ENCODE measurements at places on chromosomes 4 and X.

GRCh38 chr4:83209419-83209818 lies 75.2 kb downstream of the COQ2 start:
- H3K36me3 ChIP-seq: no peaks in the 10 kb centered on the region
- H3K27ac ChIP-seq: no peak overlapping the region
- H3K4me1 ChIP-seq: no peaks in the 10 kb centered on the region

DNA sequence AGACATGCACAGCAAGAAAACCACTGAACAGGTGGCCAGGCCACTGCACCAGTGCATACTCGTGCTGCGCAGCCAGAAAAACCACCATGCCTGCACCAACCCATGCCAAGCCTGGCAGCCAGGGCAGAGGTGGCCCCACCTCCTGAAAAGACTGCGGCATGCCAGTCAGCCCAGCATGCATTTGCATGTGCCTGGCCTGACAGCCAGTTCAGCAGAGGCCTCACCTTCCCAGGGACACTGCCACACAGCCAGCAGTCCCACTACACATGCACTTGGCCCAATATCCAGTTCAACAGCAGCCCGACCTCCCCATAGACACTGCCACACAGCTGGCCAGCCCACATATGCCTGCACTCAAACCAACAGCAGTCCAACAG lies 43.5 kb upstream of the DDX60 start:
- no peak for DNase-seq
- H3K36me3 ChIP-seq: no peaks in the 10 kb centered on the region
- no peaks in the 10 kb centered on the region for H3K27me3 ChIP-seq
- no peak overlapping the region for H3K4me3 ChIP-seq
- no peak overlapping the region for H3K27ac ChIP-seq

GRCh38 chrX:120308959-120309872 lies 2.0 kb downstream of the TMEM255A start:
- no peaks in the 10 kb centered on the region for H3K4me1 ChIP-seq
- H3K36me3 ChIP-seq: no peaks in the 10 kb centered on the region
- peak; percentile 87 for DNase-seq
- peak overlapping the region; percentile 85 for H3K4me3 ChIP-seq

DNA sequence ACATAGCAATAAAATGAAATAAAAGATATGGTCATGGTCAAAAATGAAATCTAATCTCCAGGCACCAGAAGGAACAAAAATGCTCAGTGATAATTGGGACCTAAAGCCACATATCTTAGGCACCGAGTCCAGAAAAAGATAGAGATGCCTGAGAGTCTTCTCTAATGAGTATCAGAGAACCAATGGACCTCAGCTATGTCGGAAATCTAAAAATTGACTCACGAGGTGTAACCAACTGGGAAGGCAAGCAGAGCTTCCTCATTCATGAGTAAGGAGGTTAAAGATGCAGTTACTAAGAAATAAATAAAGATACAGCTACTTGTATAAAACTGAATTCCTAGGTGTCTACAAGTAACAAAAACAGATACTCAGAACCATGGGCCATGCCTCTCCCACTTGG lies 72.1 kb downstream of the KLHL34 start:
- H3K27ac ChIP-seq: no peak overlapping the region
- no peaks in the 10 kb centered on the region for H3K36me3 ChIP-seq
- H3K4me3 ChIP-seq: no peak overlapping the region
- DNase-seq: no peak
- H3K27me3 ChIP-seq: no peaks in the 10 kb centered on the region
- no peaks in the 10 kb centered on the region for H3K4me1 ChIP-seq

GRCh38 chrX:79259073-79259689 lies 108.0 kb downstream of the ITM2A start:
- no peak overlapping the region for H3K27ac ChIP-seq
- H3K4me1 ChIP-seq: no peaks in the 10 kb centered on the region
- DNase-seq: no peak
- no peaks in the 10 kb centered on the region for H3K36me3 ChIP-seq

GRCh38 chrX:77505227-77505626 lies 58.0 kb downstream of the FGF16 start:
- H3K27me3 ChIP-seq: no peaks in the 10 kb centered on the region
- peaks cover 7% of the 10 kb centered on the region for H3K36me3 ChIP-seq
- H3K4me1 ChIP-seq: no peaks in the 10 kb centered on the region
- no peak overlapping the region for H3K27ac ChIP-seq

DNA sequence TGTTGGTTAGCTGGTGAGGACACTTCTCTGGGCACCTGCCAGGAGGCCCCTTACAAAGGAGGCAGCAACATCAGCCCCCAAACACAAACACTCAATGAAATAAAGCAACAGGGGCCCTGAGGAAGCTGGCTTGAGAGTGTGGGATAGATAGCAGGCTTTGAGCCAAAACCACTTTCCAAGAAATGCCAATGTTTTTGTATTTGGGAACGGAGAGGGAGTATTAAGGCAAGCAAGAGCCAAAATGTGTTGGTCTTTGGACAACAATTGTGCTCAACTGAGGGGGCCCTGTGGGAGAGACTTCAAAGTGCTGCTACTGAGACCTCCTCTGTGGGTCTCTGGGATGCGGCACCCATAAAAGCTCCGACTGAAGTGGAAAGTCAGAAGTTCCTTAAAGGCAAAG lies 41.0 kb downstream of the RAI2 start:
- H3K4me3 ChIP-seq: no peak overlapping the region
- no peaks in the 10 kb centered on the region for H3K27me3 ChIP-seq
- no peaks in the 10 kb centered on the region for H3K36me3 ChIP-seq
- no peaks in the 10 kb centered on the region for H3K4me1 ChIP-seq

GRCh38 chrX:18799911-18800310 lies 92.5 kb downstream of the PPEF1 start:
- H3K27ac ChIP-seq: no peak overlapping the region
- H3K27me3 ChIP-seq: no peaks in the 10 kb centered on the region
- DNase-seq: no peak
- no peaks in the 10 kb centered on the region for H3K4me1 ChIP-seq
- no peak overlapping the region for H3K4me3 ChIP-seq

- no peak for DNase-seq
- H3K4me3 ChIP-seq: peak overlapping the region; percentile 66
- peaks cover 4% of the 10 kb centered on the region for H3K4me1 ChIP-seq
- no peaks in the 10 kb centered on the region for H3K27me3 ChIP-seq
Measured at GRCh38 chr4:91936311-91936710, 367.5 kb upstream of the GRID2 start.

DNA sequence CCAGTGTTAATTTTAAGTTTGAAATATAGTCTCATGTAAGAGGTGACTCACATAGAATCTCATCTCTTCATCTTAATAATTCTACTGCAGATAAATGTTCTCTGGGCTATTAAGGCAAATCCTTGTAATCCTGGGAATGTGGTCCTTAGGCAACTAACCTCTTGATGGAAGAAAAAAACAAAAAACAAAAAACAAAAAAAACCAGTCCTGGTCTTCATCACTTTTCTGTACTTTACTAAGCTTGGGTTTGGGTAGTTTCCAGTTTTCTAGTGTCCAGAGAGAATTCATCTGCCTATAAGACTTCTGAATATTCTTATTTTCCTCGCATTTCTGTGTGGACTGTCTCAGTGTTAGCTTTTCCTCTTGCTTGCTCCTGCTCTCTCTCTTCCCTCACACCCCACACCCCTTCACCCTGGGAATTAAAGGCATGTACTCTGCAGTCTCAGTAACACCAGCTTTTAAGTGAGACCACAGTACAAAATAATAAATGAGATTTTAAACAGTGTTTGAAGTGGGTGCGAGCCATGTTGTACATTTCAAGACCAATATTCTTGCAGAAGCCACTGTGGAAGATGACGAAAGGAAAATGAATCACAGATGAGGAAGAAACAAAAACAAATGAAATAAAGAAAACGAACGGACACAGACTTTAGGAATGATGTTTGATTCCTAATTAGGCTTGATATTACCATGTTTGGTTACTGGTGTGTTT lies 51.7 kb downstream of the HAND2 start:
- H3K4me3 ChIP-seq: no peak overlapping the region
- no peaks in the 10 kb centered on the region for H3K36me3 ChIP-seq
- H3K27me3 ChIP-seq: no peaks in the 10 kb centered on the region
- no peak for DNase-seq
- H3K27ac ChIP-seq: no peak overlapping the region
- H3K4me1 ChIP-seq: no peaks in the 10 kb centered on the region

GRCh38 chrX:71052721-71053120 lies 15.4 kb downstream of the SNX12 start:
- no peaks in the 10 kb centered on the region for H3K27me3 ChIP-seq
- peaks cover 4% of the 10 kb centered on the region for H3K36me3 ChIP-seq
- H3K27ac ChIP-seq: no peak overlapping the region
- H3K4me3 ChIP-seq: no peak overlapping the region
- no peak for DNase-seq

GRCh38 chrX:17550011-17550410 lies 175.0 kb downstream of the NHS start:
- H3K36me3 ChIP-seq: no peaks in the 10 kb centered on the region
- DNase-seq: no peak
- no peaks in the 10 kb centered on the region for H3K27me3 ChIP-seq
- H3K27ac ChIP-seq: no peak overlapping the region

GRCh38 chr4:88897752-88898151 lies 159.2 kb downstream of the FAM13A start:
- no peak overlapping the region for H3K27ac ChIP-seq
- no peaks in the 10 kb centered on the region for H3K4me1 ChIP-seq
- DNase-seq: no peak
- no peaks in the 10 kb centered on the region for H3K27me3 ChIP-seq
- no peak overlapping the region for H3K4me3 ChIP-seq

GRCh38 chr4:138815811-138816210 lies 199.8 kb upstream of the NOCT start:
- H3K4me3 ChIP-seq: no peak overlapping the region
- no peak for DNase-seq
- peaks cover 4% of the 10 kb centered on the region for H3K4me1 ChIP-seq
- no peak overlapping the region for H3K27ac ChIP-seq
- H3K36me3 ChIP-seq: no peaks in the 10 kb centered on the region

GRCh38 chr4:76546759-76547742 lies 112.0 kb downstream of the SHROOM3 start:
- no peak overlapping the region for H3K4me3 ChIP-seq
- no peaks in the 10 kb centered on the region for H3K4me1 ChIP-seq
- DNase-seq: peak; percentile 64
- H3K36me3 ChIP-seq: no peaks in the 10 kb centered on the region
- peak overlapping the region; percentile 61 for H3K27ac ChIP-seq

GRCh38 chrX:101062176-101062575 lies 10.3 kb upstream of the TRMT2B start:
- no peaks in the 10 kb centered on the region for H3K36me3 ChIP-seq
- H3K27me3 ChIP-seq: no peaks in the 10 kb centered on the region

DNA sequence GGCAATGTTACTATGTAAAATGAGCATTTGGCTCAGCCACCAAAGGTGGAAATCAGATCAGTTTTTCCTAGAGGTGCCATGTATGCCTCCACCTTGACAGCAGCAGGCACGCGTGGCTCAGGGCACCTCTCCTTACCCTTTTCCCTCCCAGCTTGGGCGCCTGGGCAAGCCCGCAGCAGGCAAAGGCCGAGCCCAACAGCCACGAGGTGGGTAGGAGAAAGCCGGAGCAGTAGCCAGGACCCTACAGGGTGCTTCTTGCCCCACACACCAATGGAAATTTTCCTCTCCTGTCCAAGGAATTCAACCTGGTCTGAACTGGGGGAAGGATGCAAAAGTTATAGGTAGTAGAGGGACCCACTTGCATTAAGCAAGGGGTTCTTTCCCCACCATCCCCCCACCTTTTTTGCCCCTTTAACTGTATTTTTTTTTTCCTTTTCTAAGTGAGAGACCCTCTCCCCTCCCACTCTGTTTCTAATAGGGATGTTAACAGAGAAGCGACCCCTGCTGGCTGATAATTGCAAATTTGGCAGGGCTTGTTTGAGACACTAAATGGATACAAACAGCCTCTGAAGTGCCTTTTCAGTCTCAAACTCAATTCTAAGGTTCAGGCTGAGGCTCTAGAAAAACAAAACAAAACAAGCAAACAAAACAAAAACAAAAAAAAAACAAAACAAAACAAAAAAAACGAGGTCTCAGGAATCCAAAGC lies 895.1 kb downstream of the PCDH18 start:
- peak; percentile 86 for DNase-seq
- H3K4me3 ChIP-seq: no peak overlapping the region
- H3K27ac ChIP-seq: no peak overlapping the region
- H3K4me1 ChIP-seq: peaks cover 6% of the 10 kb centered on the region
- no peaks in the 10 kb centered on the region for H3K36me3 ChIP-seq
- no peaks in the 10 kb centered on the region for H3K27me3 ChIP-seq

- no peak overlapping the region for H3K27ac ChIP-seq
- peaks cover 6% of the 10 kb centered on the region for H3K4me1 ChIP-seq
- DNase-seq: no peak
- no peak overlapping the region for H3K4me3 ChIP-seq
- H3K36me3 ChIP-seq: no peaks in the 10 kb centered on the region
- H3K27me3 ChIP-seq: no peaks in the 10 kb centered on the region
Measured at GRCh38 chrX:17595456-17596035, 141.7 kb upstream of the SCML1 start.

DNA sequence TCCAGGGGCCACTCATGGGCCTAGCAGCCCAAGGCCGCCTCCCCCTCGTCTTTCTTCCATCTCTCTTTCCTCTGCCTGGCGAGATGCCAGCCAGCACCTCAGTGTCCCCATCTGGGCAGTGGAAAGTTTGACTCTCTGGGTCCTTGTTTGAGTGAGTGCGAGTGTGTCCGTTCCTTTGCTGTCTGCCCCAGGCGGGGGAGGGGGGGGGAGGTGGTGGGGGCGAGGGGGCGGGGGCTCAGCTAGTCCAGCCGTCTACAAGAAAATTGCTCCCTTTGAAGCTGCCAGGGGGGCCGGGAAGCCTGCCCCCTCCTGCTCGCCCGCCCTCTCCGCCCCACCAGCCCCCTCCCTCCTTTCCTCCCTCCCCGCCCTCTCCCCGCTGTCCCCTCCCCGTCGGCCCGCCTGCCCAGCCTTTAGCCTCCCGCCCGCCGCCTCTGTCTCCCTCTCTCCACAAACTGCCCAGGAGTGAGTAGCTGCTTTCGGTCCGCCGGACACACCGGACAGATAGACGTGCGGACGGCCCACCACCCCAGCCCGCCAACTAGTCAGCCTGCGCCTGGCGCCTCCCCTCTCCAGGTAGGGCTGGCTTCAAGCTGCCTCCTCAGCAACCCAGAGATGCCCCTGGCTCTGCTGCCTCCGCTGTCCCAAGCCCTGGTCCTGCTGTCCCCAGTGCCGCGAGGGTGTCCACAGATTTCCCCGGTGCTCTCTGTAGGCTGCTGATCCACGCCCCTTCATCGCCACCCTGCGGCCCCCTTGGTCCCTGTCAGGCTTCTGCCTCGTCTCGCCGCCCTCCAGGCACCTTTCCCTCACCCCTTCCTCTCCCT lies at the start of gene BGN:
Gene BGN, plus strand, starts transcription at position 440 of the 821 bp plus-strand sequence. CDS start 9,652 bp downstream, outside the sequence.
- DNase-seq: peak; percentile 81
- H3K4me3 ChIP-seq: no peak within 1 kb of the TSS
- H3K27me3 ChIP-seq: no peaks in the 10 kb centered on the region
- no peaks in the 10 kb centered on the region for H3K4me1 ChIP-seq
- H3K27ac ChIP-seq: no peak within 1 kb of the TSS

DNA sequence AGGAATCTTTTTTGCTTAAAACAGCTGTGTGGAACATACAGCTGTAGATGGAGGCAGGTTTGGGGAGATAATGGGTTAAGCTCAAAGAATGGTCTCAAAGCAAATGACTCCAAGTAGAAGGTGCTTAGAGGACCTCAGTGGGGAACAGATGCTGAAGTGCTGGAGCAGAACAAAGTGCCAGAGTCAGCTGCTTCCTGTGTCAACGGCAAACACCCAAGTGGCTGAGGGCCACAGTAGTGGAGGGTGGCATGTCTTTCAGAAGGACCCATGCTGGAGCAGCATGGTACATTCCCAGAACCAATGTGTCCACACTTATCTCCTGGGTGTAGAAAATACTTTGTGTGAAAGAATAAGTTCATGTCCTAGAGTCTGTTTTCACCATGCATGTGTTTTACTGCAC lies 197.5 kb downstream of the CCNG2 start:
- no peak for DNase-seq
- H3K4me3 ChIP-seq: no peak overlapping the region
- H3K27ac ChIP-seq: no peak overlapping the region
